ENCODE measurements at places on chromosomes 11 and 22. TPM values are rescaled to one million over a fixed set of nuclear protein-coding genes. Genes with fewer than 3 reads are reported as not detected.

The MMP27 gene
- not detected for total RNA-seq

The CTSF gene
- total RNA-seq = 195 TPM

The HTR3B gene
- not detected for total RNA-seq

The NR1H3 gene
- 11.6 TPM for total RNA-seq

The NRXN2 gene
- total RNA-seq = 41.3 TPM

The CRYBB3 gene
- 1.8 TPM for total RNA-seq

GRCh38 chr11:123161376-123162030, 33.5 kb downstream of the CLMP start:
- no peak overlapping the region for H3K4me3 ChIP-seq
- H3K27ac ChIP-seq = peak overlapping the region; percentile 94
- no peaks in the 10 kb centered on the region for H3K36me3 ChIP-seq
- DNase-seq = no peak

DNA sequence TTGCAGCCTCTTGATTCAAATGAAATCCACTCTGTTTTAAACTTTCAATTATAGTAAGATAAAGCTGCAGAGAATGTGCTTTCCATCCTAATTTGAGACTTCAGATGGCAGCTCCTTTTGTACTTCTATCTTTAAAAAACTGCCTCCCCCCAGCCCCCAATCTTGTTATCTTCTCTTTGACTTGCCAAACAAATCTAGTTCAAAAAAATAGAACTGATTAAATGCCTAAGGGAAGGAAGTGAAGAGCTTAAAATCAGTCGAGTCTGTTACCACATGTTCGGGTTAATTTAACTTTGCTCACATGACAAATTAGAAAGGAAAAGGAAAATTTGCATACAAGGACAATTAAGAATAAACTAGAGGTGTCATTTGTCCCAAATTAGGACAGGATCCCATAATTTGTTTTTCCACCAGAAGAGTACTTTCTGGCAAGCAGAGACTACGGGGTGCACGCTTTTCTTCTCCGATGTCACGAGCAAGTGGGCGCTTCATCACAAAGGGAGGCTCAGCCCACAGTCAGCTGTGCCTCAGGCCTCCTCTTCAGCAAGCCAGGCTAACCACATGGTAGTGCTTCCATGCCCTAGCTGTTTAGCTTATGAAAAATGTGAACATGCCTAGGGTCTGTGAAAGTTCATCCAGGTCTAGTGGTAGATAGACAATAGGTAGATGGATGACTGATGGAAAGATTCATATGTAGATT, 69.0 kb upstream of the LDLRAD3 start:
- no peak overlapping the region for H3K4me3 ChIP-seq
- H3K27ac ChIP-seq = no peak overlapping the region
- no peaks in the 10 kb centered on the region for H3K36me3 ChIP-seq
- H3K27me3 ChIP-seq = no peaks in the 10 kb centered on the region
- no peak for DNase-seq
- H3K4me1 ChIP-seq = no peaks in the 10 kb centered on the region

DNA sequence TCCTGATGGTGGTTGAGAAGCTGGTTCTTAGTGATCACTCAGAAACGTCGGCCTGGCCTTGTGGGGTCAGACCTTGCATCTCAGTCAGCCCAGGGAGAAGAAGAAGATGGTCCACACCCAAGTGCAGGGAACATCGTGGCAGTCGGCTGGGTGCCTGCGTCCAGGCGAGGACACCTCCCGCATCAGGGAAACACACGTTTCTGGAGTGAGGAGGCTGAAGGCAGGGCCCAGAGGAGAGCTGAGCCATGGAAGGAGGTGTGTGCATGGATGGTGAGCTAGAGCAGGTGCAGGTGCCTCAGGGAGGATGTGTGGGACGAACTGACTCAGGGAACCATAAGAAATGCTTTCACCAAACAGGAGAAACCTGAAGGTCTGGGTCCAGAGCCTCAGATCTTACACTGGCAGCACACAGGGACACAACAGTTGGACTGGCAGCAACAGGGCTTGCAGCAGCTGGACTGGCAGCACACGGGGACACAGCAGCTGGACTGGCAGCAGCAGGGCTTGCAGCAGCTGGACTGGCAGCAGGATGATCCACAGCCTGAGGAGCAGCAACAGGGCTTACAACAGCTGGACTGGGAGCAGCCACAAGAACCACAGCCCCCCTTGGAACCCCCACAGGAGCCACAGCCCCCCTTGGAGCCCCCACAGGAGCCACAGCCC, 632 bp downstream of the KRTAP5-2 start:
- no peak for DNase-seq
- no peak overlapping the region for H3K4me3 ChIP-seq
- H3K36me3 ChIP-seq = no peaks in the 10 kb centered on the region

DNA sequence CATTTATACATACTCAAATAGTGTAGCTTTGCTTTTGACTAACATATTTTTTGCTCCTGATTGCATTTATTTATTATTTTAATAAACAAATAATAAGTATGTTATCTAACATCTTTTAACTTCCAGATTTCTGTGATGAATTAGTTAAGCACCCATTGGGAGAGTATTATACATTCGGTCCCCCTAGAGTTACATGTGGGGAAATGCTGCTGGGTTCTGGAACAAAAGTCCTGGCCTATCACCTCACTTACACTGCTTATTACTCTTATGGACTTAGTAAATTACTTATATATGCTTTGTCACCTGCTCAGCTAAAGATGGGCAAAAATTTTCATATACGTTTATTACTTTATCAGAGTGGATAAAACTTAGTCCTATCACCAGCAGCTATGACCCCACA, 1163.0 kb downstream of the FAM181B start:
- H3K27ac ChIP-seq = no peak overlapping the region
- no peak for DNase-seq
- H3K4me3 ChIP-seq = no peak overlapping the region
- H3K36me3 ChIP-seq = no peaks in the 10 kb centered on the region

DNA sequence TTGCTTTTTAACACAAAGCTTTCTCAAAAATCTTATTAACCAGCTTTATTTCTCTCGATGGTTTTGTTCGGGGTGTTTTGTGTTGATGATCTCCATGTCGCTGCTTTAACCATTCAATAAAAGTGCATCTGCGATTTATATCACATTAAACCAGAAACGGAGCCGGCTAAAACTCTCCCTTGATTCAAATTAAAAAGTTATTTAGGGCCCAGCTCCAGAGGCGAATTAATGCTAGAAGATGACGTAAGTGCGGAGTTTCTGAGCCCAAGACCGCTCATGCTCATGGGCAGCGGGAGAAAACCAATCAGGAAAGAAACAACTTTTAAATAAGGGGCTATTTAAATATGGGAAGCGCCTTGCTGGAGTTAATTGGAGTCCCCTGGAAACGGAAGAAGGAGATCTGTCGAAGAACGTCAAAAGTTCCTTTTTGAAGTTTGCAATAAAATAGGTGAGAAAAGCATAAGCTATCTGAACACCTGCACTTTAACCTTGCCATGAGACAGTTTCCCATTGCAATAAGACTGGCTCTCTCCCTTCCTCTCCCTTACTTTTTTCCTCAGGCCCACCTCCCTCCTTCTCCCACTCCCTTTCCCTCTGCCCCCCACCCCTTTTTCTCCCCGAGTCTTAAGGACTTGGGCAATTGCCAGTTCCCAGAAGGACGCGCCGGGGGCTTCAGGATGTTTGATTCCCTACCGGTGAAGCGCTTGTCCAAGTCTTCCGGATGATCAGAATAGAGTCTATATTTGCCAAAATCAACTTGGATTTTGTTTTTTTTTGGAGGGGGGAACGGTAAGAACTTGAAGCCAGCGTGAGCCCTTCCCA, 1.9 kb upstream of the DBX1 start:
- DNase-seq = no peak
- H3K36me3 ChIP-seq = no peaks in the 10 kb centered on the region
- H3K27me3 ChIP-seq = peaks cover 14% of the 10 kb centered on the region
- H3K4me3 ChIP-seq = no peak overlapping the region
- peaks cover 11% of the 10 kb centered on the region for H3K4me1 ChIP-seq
- H3K27ac ChIP-seq = no peak overlapping the region

GRCh38 chr11:46697303-46697702, 3.1 kb downstream of the ARHGAP1 start:
- no peak for DNase-seq
- H3K36me3 ChIP-seq = peaks cover 39% of the 10 kb centered on the region
- peaks cover 78% of the 10 kb centered on the region for H3K4me1 ChIP-seq
- no peaks in the 10 kb centered on the region for H3K27me3 ChIP-seq
- H3K27ac ChIP-seq = peak overlapping the region; percentile 67

DNA sequence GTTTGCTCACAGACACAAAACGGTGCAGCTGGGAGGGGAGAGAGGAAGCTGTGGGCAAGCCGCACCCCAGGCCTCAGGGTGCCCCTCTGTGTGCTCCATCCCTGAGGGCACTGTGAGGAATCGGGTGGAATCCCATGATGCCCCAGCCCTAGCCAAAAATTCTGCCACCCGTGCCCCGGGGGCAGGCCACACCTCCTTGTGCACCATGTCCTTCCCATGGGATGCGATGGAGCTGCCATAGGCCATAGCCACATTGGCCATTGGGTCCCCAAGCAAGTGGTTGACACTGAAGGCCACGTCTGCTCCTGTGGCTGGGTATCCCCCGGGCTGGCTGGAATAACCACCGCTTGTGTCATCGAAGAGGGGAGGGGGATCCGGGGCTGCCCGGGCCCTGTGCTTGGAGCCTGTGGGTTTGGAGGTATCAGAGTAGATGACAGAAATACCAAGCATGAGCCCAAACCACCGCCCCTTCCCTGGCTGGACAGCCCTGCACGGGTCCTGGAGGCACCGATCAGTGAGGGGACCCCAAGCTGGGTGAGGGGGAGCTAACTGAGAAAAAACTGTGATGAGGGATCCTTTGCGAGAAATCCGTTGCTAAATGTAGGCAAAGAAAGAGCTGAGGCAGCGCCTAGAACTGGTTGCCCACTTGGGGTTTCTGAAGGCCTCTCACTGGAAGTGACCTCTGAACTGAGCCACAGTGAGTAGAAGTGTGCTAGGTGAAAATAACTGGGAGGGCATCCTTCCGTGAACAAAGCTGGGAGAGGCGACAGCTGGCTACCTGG, 863 bp downstream of the YIF1A start:
- no peaks in the 10 kb centered on the region for H3K27me3 ChIP-seq
- H3K27ac ChIP-seq = peak overlapping the region; percentile 81
- peaks cover 4% of the 10 kb centered on the region for H3K36me3 ChIP-seq
- peak overlapping the region; percentile 71 for H3K4me3 ChIP-seq
